ENCODE measurements at places on chromosomes 5 and 9.

GRCh38 chr9:127140842-127141675 is 18.6 kb upstream of the ANGPTL2 start:
- DNase-seq: no peak

GRCh38 chr5:31663519-31663918 is 24.6 kb downstream of the PDZD2 start:
- DNase-seq: no peak

GRCh38 chr9:37163299-37163698 is 42.9 kb downstream of the ZCCHC7 start:
- DNase-seq: no peak

- DNase-seq: no peak
These were observed 26.7 kb downstream of the SH3TC2 start for GRCh38 chr5:149036168-149036567.

- no peak for DNase-seq
These were observed 350.0 kb upstream of the ISL1 start for GRCh38 chr5:51033215-51033614.

DNA sequence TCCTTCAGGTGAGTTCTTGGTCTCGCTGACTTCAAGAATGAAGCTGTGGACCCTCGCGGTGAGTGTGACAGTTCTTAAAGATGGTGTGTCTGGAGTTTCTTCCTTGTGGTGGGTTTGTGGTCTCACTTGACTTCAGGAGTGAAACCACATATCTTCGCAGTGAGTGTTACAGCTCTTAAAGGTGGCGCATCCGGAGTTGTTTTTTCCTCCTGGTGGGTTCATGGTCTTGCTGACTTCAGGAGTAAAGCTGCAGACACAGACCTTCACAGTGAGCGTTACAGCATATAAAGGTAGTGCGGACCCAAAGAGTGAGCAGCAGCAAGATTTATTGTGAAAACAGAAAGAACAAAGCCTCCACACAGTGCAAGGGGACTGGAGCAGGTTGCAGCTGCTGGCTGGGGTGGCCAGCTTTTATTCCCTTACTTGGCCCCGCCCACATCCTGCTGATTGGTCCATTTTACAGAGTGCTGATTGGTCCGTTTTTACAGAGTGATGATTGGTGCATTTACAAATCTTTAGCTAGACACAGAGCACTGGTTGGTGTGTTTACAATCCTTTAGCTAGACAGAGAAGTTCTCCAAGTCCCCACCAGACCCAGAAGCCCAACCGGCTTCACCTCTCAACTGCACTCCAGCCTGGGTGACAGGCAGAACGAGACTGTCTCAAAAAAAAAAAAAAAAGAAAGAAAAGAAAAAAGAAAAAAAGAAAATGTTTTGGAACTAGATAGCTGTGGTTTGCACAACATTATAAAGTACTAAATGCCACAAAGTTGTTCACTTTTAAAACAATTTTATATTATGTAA is 9.1 kb upstream of the ERMP1 start:
- DNase-seq: no peak

DNA sequence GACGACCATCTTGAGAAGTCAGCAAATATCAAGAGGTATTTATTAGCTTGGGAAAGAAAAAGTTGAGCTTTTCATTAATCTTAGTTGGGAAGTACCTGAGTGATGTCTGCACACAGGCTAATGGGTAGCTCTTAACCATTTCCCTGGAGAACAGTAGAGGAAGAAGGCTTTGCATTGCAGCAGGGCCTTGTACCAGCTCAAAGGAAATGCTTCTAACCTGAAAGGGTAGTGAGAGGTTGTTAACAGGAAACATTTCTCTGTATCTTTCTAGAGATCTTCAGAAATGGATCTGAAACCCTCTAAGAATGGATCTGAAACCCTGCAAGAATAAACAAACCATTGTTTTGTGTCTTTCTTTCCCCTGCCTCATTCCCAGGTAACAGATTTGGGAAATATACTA is 393.3 kb downstream of the PLK2 start:
- DNase-seq: no peak

- DNase-seq: no peak
These were observed 6.8 kb upstream of the ZNF79 start for GRCh38 chr9:127417131-127418036.

DNA sequence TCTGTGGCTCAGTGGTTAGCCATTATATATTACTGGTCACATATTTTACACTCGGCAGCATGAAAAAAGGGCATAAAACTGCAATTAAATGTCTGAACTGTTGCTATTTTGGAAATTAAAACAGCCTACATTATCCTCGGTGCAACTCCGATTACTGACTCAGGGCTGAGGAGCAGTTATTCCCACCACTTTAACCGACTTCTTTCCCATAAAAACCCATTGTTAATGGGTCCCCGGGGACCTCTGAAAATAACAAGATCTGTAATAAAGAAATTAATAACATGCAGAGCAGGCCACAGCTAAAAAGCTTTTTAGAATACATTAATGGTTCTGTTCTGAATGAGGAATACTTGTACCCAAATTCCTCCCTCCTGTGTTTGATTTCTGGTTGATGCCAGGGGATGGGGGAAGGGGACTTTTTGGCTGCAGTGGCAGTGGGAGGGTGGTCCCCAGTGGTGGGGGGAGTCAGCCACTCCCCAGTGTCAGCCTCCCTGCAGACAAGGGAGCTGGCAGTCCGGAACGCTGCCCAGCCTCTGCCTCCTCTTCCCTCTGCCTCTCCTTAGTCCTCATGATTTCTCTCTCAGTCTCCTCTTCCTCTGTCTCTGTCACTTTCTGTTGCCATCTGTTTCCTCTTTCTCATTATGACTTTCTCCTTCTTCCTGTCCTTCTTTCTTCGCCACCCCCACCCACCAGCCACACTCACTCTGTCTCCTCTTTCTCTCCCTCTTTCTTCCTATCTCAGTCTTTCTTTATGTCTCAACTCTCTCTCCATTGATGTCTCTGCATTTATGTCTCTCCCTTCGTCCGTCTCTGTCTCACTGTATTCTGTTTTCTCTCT is 59.0 kb upstream of the ZBTB43 start:
- no peak for DNase-seq

DNA sequence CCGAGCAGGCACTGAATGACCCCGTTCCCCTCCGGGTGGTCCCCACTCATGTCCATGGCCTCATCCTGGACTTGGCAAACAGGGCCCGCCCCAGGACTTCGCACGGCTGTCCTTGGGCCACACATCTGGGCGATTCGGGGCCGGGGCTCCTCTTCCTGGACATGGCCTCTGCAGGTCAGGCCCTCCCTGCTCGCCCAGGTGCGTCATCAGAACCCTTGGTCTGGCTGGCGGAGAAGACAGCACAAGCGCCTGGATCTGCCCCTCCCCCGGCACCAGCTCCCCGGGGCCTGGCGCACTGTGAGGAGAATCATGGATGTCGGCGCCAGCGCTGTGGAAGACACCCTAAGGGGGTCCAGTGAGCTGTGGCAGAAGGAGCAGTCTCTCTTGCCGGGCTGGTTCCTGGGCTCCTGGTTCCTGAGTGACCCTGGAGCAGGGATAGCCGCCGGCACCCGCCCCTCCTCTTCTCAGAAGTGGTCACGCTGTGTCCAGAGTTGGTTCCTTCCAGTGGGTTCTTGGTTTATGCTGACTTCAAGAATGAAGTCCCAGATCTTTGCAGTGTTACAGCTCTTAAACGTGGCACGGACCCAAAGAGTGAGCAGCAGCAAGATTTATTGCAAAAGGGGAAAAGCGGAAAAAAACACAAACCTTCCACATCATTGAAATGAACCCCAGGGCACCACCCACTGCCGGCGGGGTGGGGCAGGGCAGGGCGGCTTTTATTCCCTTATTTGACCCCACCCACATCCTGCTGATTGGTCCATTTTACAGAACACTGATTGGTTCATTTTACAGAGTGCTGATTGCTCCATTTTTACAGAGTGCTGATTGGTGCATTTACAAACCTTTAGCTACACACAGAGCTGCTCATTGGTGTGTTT is 25.9 kb upstream of the SLC12A7 start:
- no peak for DNase-seq

GRCh38 chr5:96614110-96614691 is 48.0 kb upstream of the CAST start:
- peak; percentile 61 for DNase-seq

GRCh38 chr5:13921578-13921977 is 22.9 kb downstream of the DNAH5 start:
- no peak for DNase-seq

DNA sequence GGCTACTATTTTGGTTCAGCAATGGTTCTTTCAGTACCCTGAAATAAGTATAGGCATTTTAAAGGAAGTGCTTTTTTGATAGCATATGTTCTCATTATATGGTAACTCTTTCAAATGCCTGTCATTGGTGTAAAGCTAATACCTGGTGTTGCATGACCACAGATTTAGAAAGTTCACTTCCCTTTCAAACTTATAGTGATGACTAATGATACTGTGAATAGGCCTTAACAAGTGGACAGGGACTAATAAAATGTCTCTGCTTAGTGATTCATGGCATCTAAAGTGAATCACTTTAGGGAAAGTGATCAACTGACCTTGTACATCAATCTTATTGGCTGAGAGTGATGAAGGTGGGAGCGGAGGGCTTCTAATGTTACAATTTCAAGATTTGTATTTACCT is 21.6 kb downstream of the MRPL22 start:
- DNase-seq: no peak

- no peak for DNase-seq
These were observed 312.2 kb downstream of the SPOCK1 start for GRCh38 chr5:137186759-137187461.

DNA sequence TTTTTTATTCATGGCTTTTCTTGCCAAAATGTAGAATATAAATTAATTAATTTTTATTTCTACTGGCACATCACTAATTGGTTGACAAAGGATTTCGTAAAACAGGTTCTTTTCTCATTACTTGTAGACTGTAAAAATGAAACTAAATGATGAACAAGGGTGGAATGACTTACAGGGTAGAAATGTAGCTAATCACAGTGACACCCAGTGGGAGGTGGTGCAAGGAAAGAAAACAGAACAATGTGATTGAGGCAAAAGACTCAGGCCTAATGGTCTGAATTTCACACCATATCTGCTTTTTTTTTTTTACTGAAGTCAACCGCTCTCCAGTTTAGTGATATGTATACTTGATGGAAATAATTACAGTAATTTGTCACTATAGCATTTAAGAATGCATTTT is 28.9 kb downstream of the GABRG2 start:
- no peak for DNase-seq

DNA sequence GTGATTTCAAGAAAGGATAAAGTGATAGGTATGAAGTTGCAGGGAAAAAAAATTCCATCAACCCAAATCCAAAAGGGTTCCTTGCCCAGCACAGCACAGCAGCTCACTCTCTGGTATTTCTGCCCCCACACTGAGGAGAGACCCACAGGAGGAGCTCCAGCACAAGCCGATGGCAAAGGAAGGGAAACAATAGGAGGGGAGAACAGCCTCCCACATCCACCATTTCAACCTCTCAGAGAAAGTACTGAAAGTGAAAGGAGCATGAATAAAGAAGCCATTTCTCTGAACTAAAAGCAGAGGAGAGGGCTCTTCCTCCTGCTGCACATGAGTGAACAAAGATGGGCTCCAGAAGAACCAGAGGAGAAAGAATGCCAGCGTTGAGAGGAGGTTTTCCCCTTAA is 54.9 kb upstream of the ZSWIM6 start:
- no peak for DNase-seq

DNA sequence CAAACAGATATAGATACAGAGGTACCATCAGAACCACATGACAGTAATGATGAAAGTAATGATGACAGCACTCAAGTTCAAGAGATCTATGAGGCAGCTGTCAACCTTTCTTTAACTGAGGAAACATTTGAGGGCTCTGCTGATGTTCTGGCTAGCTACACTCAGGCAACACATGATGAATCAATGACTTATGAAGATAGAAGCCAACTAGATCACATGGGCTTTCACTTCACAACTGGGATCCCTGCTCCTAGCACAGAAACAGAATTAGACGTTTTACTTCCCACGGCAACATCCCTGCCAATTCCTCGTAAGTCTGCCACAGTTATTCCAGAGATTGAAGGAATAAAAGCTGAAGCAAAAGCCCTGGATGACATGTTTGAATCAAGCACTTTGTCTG is 69.2 kb downstream of the VCAN start:
- DNase-seq: no peak

DNA sequence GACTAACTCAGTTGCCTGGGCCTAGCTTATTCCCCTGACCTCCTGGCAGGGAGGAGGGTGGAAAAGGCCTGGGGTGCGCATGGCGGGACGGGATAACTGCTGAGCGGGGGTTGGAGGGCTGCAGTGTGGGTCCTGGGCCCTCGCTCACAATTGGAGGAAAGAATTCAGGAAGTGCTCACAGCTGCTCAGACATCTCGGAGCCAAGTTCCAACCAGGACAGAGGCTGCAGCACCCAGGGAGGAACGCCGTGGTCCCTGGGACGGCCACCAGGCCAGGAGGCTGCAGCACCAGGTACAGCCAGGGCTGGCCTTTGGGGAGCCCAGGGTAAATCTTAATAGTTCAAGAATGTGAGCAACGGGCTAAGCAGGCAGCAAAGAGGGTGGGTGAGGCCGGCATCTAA is at the start of gene SPAAR:
SPAAR (plus strand) TSS at position 217 of the 400 bp plus-strand sequence. CDS start 974 bp downstream, outside the sequence.
- no peak for DNase-seq

GRCh38 chr9:124593651-124594058 is 86.5 kb upstream of the NR5A1 start:
- no peak for DNase-seq

DNA sequence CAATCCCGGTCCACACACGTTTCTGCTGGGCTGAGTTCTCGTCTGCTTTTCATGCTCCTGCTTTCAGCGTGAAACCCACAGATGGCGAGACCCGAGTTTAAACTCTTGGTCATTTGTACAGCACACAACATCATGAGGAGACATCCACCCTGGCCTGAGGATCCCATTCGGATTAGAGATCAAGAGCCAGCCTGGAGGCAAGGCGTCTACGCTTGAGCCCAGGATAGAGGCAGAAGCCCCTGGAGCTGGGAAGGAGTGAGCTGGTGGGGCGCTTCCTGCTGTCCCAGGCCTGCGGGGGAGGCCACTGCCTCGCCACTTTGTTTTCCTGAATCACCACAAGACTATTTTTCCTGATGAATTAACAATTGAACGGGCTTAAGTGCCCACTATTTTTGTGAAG is 281.9 kb upstream of the IRX4 start:
- DNase-seq: no peak

DNA sequence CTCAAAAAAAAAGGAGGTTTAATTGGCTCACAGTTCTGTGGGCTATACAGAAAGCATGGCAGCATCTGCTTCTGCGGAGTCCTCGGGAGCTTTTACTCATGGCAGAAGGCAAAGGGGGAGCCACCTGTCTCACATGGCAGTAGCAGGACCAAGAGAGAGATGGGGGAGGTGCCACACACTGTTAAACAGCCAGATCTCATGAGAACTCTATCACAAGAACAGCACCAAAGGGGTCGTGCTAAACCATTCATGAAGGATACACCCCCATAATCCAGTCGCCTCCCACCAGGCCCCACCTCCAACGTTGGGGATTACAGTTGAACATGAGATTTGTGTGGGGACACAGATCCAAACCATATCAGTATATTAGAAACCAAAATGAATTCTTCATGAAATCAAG is 28.3 kb upstream of the CXXC5 start:
- no peak for DNase-seq

- DNase-seq: no peak
These were observed 103.4 kb downstream of the PSD2 start for GRCh38 chr5:139898981-139899380.

DNA sequence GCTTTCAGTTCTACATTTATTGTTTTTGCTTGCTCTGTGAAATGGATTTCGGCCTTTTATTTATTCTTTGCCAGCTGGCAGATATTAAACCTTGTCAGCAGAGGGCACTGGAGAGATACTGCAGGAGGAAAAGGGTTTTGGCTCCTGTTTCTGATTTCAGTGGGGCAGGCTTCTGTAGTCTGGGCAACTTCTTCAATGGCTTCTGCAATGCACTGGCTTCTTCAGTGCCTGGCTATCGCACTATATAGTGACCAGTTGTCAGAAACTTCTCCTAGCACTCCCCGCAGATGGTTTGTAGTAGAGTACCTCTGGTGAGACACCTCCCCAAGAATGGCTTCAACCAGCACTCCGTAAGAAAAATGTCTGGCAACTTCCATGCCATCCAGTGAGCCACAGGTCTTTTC is 3.2 kb upstream of the NFX1 start:
- no peak for DNase-seq
